ENCODE measurements at places on chromosomes 2 and 18.

- peak; percentile 72 for DNase-seq
Observed at GRCh38 chr2:168244318-168244717, 3.1 kb downstream of the STK39 start.

DNA sequence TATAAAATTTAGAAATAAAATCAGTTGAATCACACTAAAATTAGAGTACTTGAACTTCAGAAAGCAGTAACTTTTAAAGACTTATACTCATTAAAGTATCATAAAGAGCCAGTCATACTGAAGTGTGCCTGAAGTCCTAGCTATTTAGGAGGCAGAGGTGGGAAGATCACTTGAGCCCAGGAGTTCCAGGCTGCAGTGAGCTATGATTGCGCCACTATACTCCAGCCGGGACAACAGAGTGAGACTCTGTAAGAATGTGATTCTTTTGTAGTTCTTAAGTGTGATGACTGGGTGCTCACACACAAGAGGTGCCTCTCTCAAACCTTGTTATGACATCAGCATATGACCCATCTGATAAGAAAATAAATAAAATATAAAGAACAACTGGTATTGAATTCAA, 14.6 kb downstream of the TLK1 start:
- no peak for DNase-seq

- DNase-seq: peak; percentile 84
Observed at GRCh38 chr2:70069049-70069448, 18.2 kb upstream of the PCBP1 start.

GRCh38 chr2:28231110-28231631, 161.5 kb upstream of the FOSL2 start:
- no peak for DNase-seq

- DNase-seq: no peak
Observed at GRCh38 chr18:13442451-13442850, 223.9 kb downstream of the LDLRAD4 start.

DNA sequence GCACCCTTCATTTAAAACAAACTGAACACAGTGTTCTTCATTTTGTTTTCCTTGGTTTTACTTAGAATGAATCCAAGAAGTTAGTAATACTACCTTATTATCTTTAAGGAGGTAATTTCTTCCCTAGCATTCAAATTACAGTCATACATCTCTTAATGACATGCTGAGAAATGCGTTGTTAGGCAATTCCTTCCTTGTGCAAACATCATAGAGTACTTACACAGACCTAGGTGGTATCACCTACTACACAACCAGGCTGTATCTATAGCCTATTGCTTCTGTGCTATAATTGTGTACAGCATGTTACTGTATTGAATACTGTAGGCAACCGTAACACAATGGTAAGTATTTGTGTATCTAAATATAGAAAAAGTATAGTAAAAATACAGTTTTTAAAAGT, 8.4 kb upstream of the CABYR start:
- no peak for DNase-seq

- DNase-seq: no peak
Observed at GRCh38 chr18:48133671-48134251, 203.3 kb upstream of the SMAD2 start.

DNA sequence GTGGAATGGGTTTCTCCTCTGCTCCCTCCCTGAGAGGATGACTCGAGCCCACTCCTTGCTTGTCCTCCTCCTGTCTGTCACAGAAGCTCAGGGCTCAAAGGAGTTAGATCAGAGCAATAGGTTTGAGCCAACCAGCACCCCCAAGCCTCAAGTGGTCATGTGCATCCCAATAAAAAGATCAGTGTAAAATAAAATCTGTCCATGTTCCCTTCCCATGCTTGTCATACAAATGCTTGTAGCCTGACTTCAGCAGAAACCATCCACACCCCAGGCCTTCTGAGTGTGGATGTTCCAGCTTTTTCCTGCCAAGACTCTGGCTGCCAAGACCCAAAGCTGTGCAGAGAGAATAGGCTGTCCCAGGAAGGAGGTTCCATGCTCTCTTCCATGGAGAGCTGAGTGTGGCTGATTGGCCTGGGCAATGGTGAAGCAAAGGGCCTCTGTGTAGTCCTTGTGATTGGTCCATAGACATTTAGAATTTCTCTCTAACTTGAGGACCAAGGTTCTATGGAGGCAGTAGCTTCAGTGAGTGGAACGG, 67.4 kb downstream of the GYPC start:
- DNase-seq: no peak

Measured in stimulated activated effector memory CD8-positive, alpha-beta T cell treated with anti-CD3 and anti-CD28 coated beads, Interleukin-12 subunit alpha, Interleukin-12 subunit beta, amount 100 ng/mL, for 72 hours (primary cell).